ENCODE measurements at places on chromosomes 4 and X.

- peak; percentile 67 for DNase-seq
Measured at GRCh38 chrX:155048977-155049619, 21.8 kb downstream of the CMC4 start.

- DNase-seq = no peak
Measured at GRCh38 chr4:143302536-143302935, 34.1 kb upstream of the GAB1 start.

DNA sequence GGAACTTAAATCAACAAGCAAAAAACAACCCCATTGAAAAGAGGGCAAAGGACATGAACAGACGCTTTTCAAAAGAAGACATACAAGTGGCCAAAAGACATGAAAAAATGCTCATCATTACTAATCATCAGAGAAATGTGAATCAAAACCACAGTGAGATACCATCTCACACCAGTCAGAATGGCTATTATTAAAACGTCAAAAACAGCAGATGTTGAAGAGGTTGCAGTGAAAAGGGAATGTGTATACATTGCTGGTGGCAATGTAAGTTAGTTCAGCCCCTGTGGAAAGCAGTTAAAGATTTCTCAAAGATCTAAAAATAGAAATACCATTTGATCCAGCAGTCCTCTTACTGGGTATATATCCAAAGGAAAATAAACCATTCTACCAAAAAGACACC, 22.6 kb downstream of the RTL9 start:
- DNase-seq = peak; percentile 86

- no peak for DNase-seq
Measured at GRCh38 chrX:85698921-85699320, 319.5 kb upstream of the POF1B start.

DNA sequence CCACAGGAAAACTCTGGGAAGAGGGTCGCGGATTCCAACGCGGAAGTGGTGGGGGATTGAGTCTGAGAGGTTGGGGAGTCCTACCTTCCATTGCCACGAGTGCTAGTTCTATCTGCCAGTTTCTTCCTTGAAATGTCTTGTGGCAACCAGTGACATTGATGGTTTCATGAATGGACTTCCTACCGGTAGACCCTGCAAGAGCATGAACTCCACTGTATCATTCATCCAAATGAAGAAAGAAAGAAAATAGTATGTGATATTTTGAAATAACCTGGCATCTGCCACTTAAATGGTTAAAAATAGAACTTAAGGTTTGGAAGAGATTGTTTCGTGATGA, 1.1 kb upstream of the SLC10A7 start:
- DNase-seq = no peak

- DNase-seq = no peak
Measured at GRCh38 chr4:48635310-48635709, 144.8 kb downstream of the FRYL start.

DNA sequence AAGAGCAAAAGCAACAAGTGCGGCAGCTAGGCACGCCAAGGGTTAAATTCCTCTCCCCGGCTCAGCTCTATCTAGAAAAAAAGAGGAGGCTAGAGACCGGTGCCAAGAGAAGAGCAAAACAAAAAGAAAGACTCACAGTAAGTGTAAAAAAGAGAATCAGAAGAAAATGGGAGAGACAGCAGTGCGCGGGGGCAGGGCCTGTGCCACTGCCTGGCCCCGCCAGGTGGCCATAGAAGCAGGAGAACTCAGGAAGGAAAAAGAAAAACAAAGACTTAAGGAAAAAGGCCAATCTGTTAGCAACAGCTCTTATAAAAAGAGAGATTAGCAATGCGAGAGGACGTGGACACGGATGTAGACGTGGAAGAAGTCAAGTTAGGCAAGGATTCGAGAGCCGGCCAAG, 3.2 kb downstream of the ACOX3 start:
- peak; percentile 45 for DNase-seq

DNA sequence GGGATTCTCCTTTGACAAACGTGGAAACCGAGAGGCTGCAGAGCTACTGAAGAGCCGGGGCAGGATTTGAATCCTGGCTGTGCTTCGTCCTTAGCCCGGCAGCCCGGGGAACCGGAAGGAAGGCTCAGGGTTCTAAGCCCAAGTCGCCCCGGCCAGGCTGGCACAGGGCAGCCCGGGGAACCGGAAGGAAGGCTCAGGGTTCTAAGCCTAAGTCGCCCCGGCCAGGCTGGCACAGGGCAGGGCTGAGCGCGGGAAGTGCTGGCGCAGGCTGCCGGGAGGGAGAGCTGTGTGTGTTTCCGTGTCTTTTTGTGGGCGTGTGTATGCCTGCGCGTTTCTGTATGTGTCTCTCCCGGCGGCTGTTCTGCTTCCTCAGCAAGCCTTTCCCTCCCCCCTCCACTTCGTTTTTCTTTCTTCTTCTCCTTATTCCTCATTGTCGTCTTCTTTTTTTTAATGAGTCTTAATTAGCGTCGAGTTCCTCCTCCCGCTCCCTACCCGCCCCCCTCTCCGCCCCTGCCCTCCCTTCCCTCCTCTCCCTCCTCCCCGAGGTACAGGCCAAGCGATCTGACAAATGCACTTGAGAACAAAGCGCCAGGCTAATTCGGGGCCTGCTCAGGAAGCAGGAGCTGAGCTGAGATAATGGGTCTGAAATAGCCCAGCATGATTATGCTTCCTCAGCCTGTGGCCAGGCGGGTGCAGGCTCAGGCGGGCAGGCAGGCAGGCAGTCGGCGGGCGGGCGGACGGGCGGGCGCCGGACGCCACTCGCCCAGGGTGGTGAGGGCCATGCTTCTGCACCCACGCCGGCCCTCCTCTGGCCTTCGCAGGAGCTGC, 65.9 kb downstream of the EFNB1 start:
- DNase-seq = peak; percentile 14

- DNase-seq = no peak
Measured at GRCh38 chr4:149676076-149676475, 139.6 kb downstream of the IQCM start.

GRCh38 chrX:130158311-130158710, 7.3 kb downstream of the AIFM1 start:
- DNase-seq = no peak

DNA sequence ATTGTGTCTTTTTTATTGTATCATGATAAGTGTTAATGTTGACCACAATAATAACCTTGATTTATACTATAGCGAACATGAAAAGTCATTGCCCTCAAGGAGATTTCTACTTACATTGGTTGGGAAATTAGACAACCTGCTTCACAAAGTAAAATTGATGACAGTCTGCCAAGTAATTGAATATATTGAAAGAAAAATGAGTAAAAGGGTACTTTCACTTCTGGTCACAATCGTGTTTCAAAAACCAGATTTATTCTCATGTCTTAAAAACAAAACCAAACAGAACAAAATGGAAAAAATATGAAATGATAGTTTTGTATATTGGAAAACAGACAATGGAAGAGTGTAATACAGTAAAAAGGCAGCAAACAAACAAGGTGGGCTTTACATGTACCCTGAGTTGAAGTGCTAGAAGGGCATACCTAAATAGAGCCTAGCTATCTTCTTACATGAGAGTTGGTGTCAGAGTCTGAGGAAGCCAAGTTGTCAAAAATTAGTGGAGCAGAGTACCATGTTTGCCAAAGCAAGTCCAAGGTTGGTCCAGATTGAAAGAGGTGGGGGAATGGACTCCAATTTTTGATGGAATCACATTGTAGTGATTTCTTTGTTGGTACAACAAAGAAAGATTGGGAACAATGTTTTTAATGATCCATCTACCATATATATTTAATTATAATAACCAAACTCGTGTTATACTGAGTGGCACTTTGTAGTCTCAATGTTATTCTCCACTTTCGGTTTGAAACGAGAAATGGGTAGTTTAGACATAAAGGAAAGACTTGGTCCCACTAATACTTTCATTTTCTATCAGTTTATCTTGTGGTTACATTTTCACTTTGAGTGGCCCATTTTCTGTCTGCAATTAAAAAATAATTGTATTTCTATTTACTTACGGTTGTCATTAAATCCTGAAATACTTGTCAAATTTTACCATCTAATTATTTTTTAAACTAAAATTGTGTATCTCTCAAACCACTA, 775.6 kb downstream of the STIM2 start:
- DNase-seq = no peak

- no peak for DNase-seq
Measured at GRCh38 chrX:104995546-104995945, 224.9 kb downstream of the TEX13A start.

DNA sequence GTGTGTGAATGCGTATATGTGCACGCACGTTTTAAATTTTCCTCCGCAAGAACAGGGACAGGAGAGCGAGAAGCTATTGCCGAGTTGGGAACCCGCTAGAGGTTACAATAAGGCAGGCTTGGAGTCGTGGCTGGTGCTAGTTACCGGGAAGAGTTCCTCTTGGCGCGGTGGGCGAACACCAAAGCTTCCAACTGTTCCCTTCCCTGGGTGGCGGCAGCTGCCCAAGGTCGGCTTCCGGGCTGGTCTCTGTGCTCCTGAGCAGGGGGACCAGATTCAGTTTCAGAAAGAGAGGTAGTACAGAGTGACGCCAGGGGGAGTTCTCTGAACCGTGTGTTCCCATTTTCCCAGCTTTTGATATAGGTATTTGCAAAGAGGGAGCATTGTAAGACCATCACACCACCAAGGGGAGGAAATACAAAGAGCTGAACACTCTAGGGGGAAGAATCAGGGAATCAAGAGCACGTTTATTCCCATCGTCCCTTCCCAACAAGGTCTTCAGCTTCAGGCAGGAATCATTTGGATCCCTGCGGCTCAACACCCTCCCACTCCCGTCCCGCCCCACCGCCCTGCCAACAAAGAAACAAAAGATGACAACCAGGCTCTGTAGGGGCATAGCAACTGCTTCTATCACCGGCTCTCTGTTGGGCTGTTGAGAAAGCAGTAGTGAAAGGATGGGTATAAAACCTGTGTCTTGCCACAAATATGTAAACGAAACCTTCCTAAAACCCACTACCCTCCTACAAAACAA, 113.6 kb upstream of the TEX13C start:
- no peak for DNase-seq

DNA sequence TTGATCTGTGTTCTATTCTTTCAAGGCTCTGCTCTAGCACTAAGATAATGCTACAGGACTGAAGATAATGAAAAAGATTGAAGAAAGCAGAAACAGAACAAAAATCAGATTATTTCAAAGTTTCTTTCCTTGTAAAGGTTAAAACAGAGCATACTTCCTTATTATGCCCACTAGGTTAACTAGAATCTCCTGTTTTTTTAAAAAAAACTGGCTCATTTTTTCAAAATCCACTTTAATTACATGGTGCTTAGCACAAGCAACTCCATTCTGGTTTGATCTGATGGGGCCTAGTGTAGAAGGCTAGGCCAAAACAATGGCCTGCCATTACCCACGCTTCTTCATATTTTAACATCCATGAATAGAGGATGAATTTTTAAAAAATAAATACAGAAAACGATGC, 1.2 kb upstream of the UBA6 start:
- DNase-seq = no peak

GRCh38 chr4:109559625-109559982, 442 bp upstream of the MCUB start:
- peak; percentile 61 for DNase-seq

DNA sequence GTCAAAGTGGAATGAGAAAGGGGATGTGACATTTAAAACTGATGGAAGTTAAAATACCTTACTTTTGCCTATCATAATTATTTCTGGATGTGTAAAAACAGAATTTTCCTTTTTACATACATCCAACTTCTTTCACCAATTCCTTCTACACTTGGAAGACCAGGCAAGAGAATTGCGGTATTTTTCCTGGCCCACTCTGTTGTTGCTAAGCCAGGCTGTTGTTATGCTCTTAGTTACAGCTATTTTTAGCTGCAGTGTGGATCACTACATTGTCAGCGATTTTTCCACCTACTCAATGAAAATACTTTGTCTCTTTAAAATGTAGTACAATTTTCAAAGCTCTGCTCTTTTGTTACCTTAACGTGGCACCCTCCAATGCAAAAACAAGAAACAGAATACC, 43.4 kb downstream of the NKX6-1 start:
- no peak for DNase-seq

DNA sequence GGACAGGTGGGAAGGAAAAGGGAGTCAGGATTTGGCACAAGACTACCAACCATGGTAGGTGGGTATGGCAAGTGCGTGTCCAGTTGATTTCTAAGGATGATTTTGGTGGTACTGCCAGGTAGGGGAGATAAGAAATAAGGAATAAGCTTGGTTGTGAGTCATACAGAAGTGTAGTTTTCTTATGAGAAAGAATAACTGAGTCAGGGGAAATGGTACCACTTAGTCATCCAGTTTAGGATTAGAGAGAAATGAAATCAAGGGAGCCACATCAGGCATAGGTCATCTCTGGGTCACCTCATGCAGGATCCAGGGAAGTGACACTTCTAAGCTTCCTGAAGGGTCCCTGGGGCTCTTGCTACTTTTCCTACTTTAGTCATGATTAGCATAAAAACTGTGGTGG, 107.1 kb upstream of the C1GALT1C1 start:
- DNase-seq = no peak

DNA sequence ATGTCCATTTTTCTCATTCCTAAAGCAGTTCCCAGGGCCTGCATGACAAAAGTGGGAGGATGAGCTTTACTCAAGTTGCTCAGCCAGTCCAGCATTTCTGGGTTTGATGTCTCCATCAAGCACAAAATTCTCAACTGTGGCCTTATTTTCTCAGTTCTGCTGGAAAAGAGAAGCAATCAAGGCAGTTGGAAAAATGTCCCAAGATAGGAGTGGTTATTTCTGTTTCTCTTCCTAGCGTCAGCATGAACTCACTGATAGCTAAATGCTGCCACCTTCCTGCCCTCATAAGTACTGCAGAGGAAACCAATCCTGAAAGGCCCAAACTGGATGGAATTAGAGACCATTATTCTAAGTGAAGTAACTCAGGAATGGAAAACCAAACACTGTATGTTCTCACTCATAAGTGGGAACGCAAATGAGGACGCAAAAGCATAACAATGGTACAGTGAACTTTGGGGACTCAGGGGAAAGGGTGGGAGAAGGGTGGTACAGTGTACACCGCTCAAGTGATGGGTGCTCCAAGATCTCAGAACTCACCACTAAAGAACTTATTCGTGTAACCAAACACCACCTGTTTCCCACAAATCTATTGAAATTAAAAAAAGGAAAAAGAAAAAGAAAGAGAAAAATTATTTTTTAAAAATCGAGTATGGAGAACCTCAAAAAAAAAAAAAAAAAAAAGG, 29.6 kb downstream of the ADH7 start:
- DNase-seq = peak; percentile 82

DNA sequence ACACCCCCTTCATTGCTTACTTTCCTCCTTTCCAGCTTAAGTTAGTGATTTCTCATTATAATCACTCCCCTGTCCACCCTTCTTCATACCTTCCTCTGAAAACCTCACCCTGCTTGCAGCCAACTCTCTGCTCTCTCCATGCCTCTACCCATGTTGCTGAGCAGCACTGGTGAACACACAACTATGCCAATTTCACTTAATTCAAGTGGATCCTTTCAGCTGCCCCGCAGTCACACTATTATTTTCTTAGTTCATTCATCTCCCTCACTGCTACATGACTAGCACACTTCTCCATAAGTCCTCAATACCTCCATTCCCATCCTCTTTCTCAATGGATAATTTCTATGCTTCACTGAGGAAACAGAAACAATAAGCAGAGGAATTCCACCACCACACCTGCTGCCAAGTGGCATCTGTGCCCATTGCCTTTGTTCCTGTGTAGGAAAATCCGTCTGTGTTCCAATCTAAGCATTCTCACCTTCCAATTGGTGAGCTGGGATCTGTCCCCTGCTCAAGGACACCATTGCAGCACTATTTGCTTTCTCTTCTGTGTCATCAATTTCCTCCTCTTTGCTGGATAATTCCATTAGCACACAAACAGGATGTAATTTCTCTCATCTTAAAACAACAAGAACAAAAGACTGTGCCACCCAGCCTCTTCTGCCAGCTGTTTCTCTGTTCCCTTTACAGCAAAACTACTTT, 25.2 kb upstream of the PRSS48 start:
- DNase-seq = no peak

- no peak for DNase-seq
Measured at GRCh38 chr4:156158747-156159146, 205.1 kb upstream of the CTSO start.

- DNase-seq = no peak
Measured at GRCh38 chrX:23952984-23953907, 45.4 kb downstream of the CXorf58 start.
